ENCODE measurements at places on chromosomes 5 and 9.

GRCh38 chr9:101397746-101398067 lies 711 bp downstream of the MRPL50 start:
- DNase-seq = no peak

- DNase-seq = no peak
Observed at GRCh38 chr5:81265101-81265500, 32.0 kb downstream of the CKMT2 start.

GRCh38 chr5:78855026-78855425 lies 130.1 kb downstream of the ARSB start:
- DNase-seq = no peak

DNA sequence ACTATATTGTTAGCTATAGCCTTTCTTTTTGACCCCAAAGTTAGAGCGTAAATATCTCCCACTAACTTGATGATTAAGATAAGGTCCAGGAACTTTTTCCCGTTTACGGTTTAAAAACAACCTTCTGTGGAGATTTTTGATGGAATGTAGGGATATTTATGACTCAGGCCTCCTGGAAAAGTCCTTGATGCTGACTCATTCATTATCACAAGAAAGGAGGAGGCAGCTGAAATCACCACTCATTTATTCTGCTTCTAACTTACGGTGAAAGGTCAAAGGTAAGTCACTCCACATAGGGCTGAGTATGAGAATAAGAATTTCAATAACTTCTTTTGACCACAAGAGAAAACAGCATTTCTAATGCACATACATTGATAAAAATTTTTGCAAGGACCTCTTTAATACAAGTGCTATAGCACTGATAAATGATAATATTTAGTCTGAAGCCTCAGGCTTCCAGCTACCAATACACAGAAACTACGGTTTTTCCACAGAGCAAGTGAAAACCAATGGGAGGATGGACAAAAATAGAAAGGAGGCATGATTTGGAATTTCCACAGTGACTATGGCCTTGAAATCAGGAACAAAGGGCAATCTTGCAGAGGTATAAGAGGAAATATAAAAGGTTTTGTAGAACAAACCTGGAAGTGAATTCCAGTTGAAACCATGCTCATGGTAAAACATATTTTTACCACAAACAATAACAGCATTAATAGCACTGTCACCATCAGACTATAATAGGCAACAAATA lies 146.5 kb downstream of the PPP2R2B start:
- no peak for DNase-seq

GRCh38 chr5:136802383-136802782 lies 437.0 kb upstream of the TRPC7 start:
- no peak for DNase-seq

- no peak for DNase-seq
Observed at GRCh38 chr9:136204145-136204805, 653 bp downstream of the LHX3 start.

DNA sequence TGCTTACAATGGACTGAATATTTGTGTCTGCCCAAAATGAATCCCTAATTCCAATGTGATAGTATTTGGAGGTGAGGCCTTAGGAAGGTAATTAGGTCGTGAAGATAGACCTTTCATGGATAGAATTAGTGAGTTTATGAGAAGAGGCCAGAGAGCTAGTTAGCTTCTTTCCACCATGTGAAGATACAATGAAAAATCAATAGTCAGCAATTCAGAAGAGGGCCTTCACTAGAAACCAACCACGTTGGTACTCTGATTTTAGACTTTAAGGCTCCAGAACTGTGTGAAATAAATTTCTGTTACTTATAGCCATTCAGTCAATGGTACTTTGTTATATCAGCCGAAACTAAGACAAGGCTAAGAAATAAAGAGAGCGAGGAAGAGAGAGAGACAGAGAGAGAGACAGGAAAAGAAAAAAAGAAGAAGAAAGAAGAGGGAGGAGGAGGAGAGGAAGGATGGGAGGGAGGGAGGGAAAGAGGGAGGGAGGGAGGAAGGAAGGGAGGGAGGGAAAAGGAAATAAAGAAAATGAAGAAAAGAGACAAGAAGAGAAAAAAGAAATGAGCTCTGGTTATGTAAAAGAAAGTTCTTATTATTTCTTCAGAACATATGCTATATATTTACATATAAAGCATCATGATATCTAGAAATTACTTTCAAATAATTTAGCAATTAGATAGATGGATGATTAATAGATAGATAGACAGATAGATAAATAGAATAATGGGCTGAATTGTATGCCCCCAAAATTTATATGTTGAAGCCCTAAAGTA lies 1725.3 kb downstream of the EFNA5 start:
- DNase-seq = no peak

DNA sequence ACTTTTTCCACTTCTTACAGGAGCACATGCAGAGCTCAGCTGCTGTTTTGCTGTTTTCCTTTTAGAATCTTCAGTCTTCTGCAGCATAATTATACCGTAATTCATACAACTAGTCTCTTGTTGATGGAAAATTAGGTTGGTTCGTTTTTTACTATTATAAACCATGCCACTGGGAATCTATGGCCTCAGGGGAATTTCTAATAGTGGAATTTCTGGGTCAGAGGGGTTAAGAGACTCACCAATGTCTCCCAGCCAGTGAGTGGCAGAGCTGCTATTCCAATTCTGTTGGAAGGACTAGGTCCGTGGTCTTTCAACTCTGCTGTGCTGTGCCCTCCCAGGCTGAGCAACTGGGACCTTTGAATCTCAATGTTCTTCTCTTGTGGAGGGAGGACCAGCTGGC lies 282.5 kb downstream of the ZSWIM6 start:
- DNase-seq = no peak

DNA sequence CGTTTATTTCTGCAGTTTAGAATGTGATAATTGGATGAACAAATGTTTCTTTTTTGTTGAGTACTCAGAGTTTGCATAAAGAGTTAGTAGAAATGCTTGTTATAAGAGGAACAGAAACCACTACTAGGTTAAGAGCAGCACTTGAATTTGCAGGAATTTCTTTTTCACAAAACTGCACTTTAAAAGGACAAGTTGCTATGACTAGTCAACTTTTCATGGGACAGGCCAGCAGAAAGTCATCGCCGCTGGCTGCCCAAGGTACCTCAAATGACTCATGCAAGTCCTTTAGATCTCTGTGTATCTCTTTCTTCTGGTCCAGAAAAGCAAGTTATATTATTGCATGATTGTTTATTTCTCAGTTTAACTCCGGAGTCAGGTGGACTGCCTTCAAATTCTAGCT lies 97.3 kb upstream of the HMHB1 start:
- no peak for DNase-seq

- DNase-seq = no peak
Observed at GRCh38 chr5:58335518-58335917, 124.4 kb downstream of the PLK2 start.

DNA sequence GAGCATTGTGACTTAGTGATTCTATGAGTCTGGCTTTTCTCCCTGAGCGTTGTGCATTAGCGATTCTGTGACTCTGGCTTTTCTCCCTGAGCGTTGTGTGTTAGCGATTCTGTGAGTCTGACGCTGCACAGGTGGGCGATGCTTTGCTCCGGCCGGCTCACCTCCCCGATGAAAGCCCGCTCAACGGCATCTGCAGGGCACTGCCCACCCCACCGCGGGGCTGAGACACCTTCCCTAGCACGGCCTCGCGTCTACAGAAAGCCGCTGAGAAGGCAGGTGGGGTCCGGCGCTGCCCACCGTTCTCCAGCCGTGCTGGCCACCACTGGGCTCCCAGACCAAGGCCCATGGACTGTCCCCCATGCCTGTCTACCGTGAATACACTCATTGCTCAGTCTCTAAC lies 12.8 kb upstream of the SLC9A3 start:
- no peak for DNase-seq

- no peak for DNase-seq
Observed at GRCh38 chr5:149284501-149284900, 12.8 kb downstream of the AFAP1L1 start.

DNA sequence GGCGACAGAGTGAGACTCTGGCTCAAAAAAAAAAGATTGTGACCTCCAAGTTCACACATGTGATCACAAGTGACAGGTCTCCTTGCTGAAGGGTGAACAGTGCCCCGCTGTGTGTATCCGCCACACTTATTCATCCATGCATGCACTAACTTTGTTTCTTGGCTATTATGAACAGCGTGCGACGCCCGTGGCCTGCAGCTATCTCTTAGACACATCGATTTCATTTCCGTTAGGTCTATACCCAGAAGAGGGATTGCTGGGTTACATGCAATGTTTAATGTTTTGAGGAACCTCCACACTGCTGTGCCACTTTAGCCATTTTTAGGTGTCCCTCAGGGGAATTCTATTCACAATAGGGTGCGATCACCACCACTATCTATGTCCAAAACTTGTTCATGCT lies 12.1 kb upstream of the EGFL7 start:
- DNase-seq = no peak

DNA sequence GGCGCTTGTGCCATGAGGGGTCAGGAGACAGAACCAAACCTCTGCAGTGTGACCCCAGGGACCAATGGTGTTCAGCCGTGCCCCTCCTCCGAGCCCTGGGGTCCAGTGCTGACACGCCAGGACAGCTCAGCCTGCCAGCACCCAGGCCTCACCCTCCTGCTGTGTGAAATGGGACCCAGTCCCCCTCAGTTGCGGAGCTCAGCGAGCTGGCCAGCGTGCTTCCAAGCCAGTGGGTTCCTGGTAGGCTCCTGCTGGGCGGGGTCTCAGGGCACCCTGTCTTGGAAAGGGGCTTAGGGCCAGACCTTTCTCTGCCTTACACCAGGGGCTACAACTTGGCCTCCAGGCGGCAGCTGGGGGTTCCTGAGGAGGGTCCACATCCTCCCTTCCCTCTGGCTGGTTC lies 4.4 kb downstream of the RNF44 start:
- no peak for DNase-seq

GRCh38 chr5:140035881-140036280 lies 7.2 kb downstream of the NRG2 start:
- DNase-seq = no peak

DNA sequence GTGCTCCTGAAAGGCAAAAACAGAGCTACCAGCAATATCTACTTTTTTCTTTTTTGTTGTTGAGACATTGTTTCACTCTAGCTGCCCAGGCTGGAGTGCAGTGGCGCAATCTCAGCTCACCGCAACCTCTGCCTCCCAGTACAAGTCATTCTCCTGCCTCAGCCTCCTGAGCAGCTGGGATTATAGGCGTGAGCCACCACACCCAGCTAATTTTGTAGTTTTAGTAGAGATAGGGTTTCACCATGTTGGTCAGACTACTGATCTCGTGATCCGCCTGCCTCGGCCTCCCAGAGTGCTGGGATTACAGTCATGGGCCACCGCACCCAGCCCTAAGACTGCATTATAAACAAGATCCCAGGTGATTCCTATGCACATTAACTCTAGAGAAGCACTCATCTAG lies 17.0 kb downstream of the PLPP1 start:
- DNase-seq = no peak

DNA sequence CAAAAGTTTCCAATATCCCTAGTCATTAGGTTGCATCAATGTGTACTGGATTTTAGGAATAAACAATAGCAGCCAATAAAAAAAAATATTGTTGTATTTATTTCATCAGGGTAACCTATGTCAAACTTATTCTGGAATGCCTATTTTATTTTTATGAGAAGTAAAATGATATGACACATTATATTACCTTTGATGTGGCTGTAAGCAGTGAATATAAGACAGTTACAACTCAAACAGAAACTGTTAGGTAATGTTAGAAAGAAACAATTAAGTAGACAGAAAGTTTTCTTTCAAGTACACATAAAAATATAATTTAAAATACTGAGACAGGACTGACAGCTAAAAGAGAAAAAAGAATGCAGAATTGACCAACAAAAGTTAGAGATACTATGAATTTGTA lies 65.5 kb downstream of the GNG10 start:
- no peak for DNase-seq

GRCh38 chr9:35294066-35294465 lies 132.3 kb downstream of the UNC13B start:
- DNase-seq = no peak

DNA sequence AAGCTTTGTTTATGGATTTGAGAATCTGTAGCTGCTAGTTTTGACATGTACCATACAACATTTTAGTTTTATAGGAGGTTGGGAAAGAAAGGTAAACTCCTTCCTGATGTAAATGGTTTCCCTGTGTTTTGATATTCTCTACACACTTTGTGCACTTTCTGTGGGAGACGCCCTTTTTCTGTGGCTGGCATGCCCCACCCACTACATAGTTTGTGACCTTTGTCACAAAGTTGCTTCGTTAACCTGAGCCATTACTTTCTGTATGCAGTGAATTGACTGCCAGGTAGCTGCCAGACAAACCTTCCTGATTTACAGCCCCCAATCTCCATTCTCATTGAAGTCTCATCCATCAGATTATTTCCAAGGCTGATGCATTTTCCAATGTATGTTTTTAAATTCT lies 90.6 kb downstream of the NLN start:
- no peak for DNase-seq

GRCh38 chr5:136315667-136316066 lies 49.7 kb downstream of the TRPC7 start:
- DNase-seq = no peak

DNA sequence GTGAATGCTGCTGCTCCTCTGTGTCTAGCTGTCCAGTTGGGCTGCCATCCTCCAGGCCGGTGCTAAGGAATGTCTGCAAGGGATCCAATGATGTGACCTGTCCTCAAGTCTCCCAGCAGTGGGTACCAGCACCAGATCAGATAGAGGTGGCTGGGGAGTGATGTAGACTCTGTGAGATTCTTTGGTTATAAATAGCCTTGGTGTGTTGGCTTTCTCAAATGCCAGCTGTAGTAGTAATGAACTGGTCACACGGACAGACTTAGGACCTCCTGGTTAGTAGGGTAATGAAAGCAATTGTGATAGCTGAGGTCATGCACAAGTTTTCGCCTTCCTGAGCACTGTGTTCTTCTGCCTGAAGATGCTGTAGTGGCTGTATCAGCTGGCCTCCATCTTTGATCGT lies 29.9 kb upstream of the RANBP6 start:
- no peak for DNase-seq

GRCh38 chr5:61496446-61496845 lies 164.4 kb downstream of the ZSWIM6 start:
- no peak for DNase-seq

GRCh38 chr5:67752357-67752708 lies 463.2 kb upstream of the PIK3R1 start:
- no peak for DNase-seq

- no peak for DNase-seq
Observed at GRCh38 chr5:65820373-65820772, 98.4 kb downstream of the NLN start.

DNA sequence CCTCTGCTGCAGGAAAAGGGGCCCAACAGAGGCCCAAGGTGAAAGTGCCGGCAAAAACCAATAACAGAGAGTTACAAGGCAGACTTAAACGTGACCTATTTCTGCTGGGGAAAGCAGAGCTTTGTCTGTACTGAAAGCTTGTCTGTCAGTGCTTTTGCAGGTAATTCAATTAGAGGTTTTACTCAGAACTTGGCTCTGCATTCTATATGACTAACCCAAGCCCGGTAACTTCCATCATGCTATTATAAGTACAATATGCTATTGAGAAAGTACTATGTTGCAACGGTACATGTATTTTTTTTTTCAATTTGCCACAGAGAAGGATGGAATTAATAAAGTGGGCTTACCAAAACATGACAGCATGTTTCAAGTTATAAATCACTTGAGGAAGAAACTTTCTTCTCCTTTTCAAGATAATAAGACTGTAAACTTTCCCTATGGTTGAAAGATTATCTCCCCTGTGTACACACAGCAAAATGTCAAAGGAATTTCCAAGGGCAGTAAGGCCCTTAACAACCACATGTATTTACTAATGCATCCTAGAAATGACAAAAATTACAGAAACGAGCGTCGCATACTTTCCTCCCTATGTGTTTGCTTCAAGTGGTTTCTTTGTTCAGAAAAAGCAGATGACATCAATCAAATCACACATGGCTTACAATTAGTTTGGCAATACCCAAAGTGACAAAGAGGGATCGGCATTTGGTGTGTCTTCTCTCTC lies 282.4 kb downstream of the EFNA5 start:
- DNase-seq = no peak

- no peak for DNase-seq
Observed at GRCh38 chr9:68966496-68966944, 47.4 kb downstream of the PRKACG start.
